CD4-positive, CD25-positive, alpha-beta regulatory T cell (primary cell): ENCODE measurements at places on chromosomes 1 and 21.

GRCh38 chr1:211127166-211127565, 6.8 kb downstream of the KCNH1 start:
- DNase-seq, result no peak

GRCh38 chr1:9882296-9882944, 27.6 kb downstream of the CTNNBIP1 start:
- DNase-seq, result no peak

DNA sequence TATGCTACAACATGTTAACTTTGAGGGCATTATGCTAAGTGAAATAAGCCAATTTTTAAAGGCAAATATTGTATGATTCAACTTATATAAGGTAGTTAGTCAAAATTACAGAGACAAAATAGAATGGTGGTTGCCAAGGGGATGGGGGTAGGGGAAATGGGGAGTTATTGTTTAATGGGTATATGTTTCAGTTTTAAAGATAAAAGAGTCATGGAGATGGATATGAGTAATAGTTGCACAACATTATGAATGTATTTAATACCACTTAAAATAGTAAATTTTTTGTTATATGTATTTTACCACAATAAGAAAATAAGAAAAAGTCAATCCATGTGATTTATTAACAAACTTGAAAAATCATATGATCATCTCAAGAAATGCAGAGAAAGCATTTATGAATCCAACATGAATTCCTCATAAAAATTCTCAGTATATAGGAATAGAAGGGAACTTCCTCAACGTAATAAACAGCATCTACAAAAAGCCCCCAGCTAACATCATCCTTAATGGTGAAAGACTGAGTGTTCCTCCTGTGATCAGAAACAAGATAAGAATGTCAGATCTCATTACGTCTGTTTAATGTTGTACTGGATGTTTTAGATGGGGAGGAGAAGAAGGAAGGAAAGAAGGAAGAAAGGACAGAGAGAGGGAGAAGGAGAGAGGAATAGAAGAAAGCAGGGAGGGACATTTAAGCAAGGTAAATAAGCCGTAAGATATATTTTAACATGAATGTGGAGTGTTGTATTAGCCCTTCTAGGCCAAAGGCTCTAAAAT, 6.7 kb upstream of the TSEN15 start:
- no peak for DNase-seq

DNA sequence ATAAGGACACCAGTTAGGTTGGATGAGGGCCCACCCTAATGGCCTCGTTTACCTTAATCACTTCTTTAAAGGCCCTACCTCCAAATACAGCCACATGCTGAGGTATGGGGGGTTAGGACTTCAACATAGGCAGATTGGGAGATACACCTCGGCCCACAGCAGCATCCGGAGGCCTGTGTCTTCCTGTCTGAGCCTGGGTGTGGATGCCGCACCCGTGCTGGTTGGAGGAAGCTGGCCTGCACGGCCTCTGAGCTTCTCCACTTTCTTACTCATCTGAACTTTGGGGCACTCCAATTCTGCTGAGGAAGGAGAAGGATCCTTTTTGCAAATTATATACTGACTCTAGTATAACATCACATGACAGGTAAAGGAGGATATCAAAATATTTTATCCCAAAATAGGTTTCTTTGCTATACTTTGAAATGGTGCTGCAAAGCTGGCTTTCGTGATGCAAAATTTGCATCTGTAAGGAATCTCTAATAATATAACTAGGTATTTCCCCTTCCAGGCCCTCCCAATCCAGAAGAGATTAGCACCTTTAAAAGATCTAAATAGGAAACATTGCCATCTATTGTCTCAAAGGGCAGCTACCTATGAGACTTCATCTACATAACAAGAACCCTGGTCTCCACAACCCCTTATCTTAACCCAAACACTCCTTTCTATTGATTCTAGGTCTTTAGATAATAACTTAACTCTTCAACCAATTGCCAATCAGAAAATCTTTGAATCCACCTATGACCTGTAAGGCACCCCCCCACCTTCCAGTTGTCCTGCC, 247.6 kb downstream of the KCNJ6 start:
- DNase-seq, result no peak

DNA sequence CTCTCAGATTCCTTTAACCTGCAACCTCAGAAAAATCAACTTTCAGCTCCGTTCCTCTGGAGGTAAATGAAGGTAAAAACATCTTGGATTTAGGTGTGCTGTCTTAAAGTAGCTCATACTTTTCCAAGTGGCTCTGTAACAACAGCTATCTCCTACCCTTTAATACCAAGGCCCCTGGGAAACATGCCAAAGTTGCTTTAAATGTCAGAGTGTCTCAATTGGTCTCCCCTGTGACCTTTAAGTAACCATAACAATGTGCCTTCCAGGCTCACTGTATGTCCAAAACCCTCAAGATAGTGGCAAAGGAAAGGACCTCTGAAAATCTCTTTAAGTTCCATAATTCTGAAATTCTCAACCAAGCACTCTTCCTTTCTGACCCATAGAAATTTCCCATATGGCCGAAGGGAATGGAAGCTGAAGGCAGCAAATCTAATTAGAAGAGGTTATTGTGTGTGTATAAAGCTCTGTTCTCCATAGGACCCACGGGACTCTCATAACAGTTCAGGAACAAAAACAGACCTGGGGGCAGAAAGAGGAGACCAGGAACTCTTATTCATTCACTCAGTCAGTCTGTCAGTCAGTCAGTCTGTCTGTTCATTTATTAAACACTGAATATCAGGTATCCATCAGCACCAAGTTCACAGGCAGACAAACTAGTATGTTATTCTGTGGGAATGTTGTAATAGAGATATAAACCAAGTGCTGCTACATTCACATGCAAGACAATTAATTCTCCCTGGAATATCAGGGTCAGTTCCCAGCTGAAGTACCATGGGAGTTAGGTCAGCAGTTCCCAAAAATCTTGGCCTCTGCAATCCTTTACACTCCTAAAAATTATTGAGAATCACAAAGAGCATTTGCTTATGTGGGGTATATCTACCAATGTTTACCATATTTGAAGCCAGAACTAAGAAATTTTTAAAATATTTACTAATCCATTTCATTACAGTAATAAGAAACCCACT, 19.1 kb downstream of the ASTN1 start:
- DNase-seq, result no peak

- no peak for DNase-seq
Measured at GRCh38 chr1:109527846-109528695, 11.6 kb upstream of the GPR61 start.

DNA sequence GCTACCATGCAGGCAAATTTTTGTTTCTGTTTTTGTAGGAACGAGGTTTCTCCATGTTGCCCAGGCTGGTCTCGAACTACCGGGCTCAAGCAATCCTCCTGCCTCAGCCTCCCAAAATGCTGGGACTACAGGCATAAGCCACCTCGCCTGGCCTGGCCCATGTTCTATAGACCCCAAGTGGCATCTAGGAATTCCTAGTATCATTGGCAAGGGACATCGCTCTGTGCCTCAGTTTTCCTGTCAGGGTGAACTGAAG, 14.5 kb downstream of the NES start:
- no peak for DNase-seq

DNA sequence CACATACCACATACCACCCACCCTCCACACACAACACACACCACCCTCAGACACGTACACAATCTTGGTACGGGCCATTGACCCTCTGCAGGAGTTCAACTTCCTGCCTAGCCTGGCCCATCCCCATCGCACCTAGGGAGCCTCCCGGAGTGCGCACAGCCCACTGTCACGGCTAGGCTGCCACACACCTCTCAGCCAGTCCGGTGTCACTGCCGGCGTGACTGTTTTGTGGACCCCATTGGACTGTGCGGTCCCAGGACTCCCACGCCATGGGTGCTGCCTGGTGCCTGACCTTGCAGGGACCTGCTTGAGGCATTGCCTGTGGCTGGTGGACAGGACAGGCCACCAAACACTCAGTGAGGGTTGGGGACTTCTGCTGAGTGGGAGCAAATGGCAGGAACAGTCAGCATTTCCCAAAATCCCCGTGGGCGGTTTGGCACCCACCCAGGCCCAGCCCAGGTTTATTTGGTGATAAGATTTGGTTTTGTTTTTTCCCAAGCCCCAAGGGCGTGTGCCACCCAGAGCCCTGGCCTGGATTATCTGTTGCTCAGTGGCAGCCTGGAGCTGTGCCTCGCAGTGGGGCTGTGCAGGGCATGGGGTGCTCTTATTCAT, 27.7 kb downstream of the RAB7B start:
- DNase-seq, result no peak

DNA sequence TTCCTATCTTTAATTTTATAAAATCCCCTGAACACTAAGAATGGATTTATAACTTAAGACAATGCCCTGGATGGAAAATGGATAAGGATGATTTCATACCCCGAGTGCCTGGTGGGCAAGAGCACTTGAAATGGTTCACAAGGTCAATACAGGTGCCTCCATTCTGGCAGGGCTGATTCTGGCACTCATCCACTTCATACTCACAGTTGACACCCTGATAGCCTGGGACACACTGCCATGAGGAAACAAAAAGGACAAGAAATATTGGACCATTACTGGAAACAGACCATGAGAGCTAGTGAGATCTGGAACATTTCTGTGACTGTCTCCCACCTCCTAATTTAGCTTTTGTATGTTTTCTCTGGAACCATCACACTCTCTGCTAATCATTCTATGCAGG, 39.1 kb upstream of the ADAM30 start:
- DNase-seq, result no peak
